Liver (tissue), 10 donors: ENCODE measurements at places on chromosomes 13 and 19. TPM values are rescaled to one million over a fixed set of nuclear protein-coding genes. Genes with fewer than 3 reads are reported as not detected.

The YJEFN3 gene
- polyA plus RNA-seq: 0.88 TPM

The IZUMO1 gene
- not detected for polyA plus RNA-seq

The COG6 gene
- 5.5 TPM for polyA plus RNA-seq

The SIX5 gene
- 9.9 TPM for polyA plus RNA-seq

The PBX4 gene
- not detected for polyA plus RNA-seq

The ZNF83 gene
- 3.6 TPM for polyA plus RNA-seq

The PRR36 gene
- 0.03 TPM for polyA plus RNA-seq

The KDELR1 gene
- polyA plus RNA-seq: 59.1 TPM

The ZNF665 gene
- 0.29 TPM for polyA plus RNA-seq

The TEAD2 gene
- 5.2 TPM for polyA plus RNA-seq

The PRODH2 gene
- 112 TPM for polyA plus RNA-seq

The MAP3K10 gene
- 3.2 TPM for polyA plus RNA-seq

The GAPDHS gene
- not detected for polyA plus RNA-seq

The GNG8 gene
- not detected for polyA plus RNA-seq

The KIR2DL4 gene
- polyA plus RNA-seq: 0.10 TPM

The CCDC194 gene
- polyA plus RNA-seq: 0.12 TPM

The GPR12 gene
- polyA plus RNA-seq: not detected

The SHISA7 gene
- not detected for polyA plus RNA-seq

The ZNF566 gene
- polyA plus RNA-seq: 1.5 TPM

The ZNF225 gene
- 1.1 TPM for polyA plus RNA-seq

The KCNK6 gene
- polyA plus RNA-seq: 1.2 TPM

The PSPN gene
- polyA plus RNA-seq: 0.51 TPM

The MZT1 gene
- polyA plus RNA-seq: 2.0 TPM

The FREM2 gene
- polyA plus RNA-seq: 0.32 TPM

The PEG3 gene
- 2.2 TPM for polyA plus RNA-seq

The RAB20 gene
- 36.9 TPM for polyA plus RNA-seq

The SIGLEC12 gene
- 0.05 TPM for polyA plus RNA-seq

The PLIN5 gene
- 61.5 TPM for polyA plus RNA-seq

The SOHLH2 gene
- polyA plus RNA-seq: not detected

The CCNA1 gene
- not detected for polyA plus RNA-seq

The HMG20B gene
- polyA plus RNA-seq: 31.7 TPM

The CASP14 gene
- polyA plus RNA-seq: not detected

The ACTL9 gene
- polyA plus RNA-seq: not detected

The HSD17B14 gene
- polyA plus RNA-seq: 4.9 TPM

The C19orf73 gene
- polyA plus RNA-seq: 1.9 TPM

The LYL1 gene
- 2.6 TPM for polyA plus RNA-seq

The ELSPBP1 gene
- not detected for polyA plus RNA-seq

The WDR88 gene
- polyA plus RNA-seq: 0.08 TPM

The RB1 gene
- polyA plus RNA-seq: 6.6 TPM

The KCNC3 gene
- polyA plus RNA-seq: 1.6 TPM

The CGB2 gene
- not detected for polyA plus RNA-seq

The LRRC63 gene
- 0.03 TPM for polyA plus RNA-seq

The IL11 gene
- not detected for polyA plus RNA-seq

The URAD gene
- polyA plus RNA-seq: not detected

The ODAD3 gene
- 0.21 TPM for polyA plus RNA-seq

The ETV2 gene
- 1.8 TPM for polyA plus RNA-seq

The ZNF625 gene
- polyA plus RNA-seq: 0.20 TPM

The NPAS1 gene
- not detected for polyA plus RNA-seq

The CEACAM5 gene
- not detected for polyA plus RNA-seq

The LRG1 gene
- 741 TPM for polyA plus RNA-seq
